ENCODE measurements at places on chromosomes 5 and 9. TPM values are rescaled to one million over a fixed set of nuclear protein-coding genes. Genes with fewer than 3 reads are reported as not detected.

DNA sequence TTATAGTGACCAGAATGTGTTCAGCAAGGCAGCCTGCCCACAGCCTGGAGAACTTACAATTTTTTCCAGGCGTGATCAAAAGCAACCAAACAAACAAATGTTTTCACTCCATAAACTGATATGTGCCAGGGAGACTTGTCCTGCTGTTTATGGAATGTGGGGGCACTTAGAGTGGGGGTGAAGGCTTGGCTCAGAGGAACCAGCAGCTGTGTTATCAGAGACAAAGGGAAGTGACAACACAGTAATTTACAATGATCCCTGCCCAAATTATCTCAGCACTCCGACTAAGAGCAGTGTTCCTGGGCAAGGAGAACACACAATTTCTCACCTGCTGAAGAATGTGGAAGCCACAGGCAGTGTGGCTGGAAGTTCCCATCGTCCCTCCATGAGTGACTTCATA is 429.1 kb upstream of the IRX4 start:
- DNase-seq = no peak

DNA sequence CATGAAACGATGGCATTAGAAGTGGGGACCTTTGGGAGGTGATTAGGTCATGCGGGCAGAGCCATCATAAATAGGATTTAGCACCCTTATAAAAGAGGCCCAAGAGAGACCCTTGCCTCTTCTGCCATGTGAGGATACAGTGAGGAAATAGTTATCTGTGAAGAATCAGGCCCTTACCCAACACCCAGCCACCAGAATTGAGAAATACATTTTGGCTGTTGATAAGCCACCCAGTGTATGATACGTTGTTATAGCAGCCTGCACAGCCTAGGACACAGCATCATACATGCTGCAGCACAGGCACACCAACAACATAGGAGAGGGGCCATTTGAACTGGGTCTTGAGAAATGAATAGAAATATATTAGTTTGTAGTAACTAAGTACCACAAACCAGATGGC is 8.0 kb upstream of the MAMDC2 start:
- DNase-seq = no peak

- no peak for DNase-seq
Measured at GRCh38 chr9:106069241-106069640, 374.9 kb downstream of the TMEM38B start.

- DNase-seq = no peak
Measured at GRCh38 chr9:7338586-7339281, 460.8 kb downstream of the DMAC1 start.

- DNase-seq = peak; percentile 85
Measured at GRCh38 chr5:139439013-139439903, at the start of gene DNAJC18. Gene DNAJC18, minus strand, starts transcription at chr5:139439525. Its CDS starts 80 bp downstream, at chr5:139439445.

- DNase-seq = no peak
Measured at GRCh38 chr5:143896966-143897365, 85.0 kb downstream of the HMHB1 start.

DNA sequence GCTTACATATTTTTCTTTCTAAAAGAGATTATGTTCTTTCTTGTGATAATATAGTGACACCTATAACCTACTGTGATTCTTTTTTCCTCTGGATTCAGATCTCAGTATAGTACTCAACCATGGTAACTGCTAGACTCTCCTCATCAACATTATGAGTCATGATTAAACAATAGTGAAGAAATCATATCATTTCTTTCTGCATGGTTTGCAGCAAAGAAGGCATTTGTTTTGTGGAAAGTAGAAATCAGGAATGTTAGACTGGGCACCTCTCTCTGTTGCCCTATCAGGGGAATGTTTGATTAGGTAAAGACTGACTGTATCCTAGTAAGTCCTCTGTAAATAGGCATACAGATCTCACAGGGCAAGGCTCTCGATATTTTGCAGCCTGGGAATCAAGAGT is 25.6 kb upstream of the SMC2 start:
- no peak for DNase-seq

DNA sequence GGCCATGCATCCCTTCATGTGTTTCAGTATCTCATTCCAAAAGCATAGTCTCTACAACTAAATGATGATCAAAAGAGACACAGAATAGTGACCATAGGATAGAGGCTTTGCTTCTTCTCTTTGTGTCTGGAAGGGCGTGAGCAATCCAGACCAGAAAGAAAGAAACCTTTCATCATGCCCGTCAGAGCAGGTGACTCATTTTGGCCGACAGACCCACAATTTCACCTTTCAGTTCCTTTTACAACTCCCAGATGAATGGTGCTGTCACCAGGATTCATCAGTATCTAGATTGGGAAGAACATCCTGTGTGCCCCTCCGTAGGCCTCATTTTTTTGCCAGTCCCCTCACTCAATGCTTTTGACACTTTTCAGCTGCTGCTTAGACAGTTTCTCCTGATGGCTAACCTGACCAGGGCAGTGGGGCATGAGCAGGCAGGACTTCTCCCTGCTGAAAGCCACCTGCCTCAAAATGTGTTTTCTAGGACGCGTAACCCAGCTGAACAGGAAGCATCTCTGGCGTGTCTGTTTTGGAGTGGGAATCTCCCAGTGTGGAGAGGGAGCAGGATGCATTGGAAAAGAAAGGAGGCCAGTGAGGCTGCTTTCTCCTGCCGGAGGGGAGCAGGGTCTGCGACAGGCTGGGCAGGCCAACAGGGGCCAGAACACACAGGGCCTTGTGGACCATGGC is 21.2 kb downstream of the ABLIM3 start:
- DNase-seq = no peak

DNA sequence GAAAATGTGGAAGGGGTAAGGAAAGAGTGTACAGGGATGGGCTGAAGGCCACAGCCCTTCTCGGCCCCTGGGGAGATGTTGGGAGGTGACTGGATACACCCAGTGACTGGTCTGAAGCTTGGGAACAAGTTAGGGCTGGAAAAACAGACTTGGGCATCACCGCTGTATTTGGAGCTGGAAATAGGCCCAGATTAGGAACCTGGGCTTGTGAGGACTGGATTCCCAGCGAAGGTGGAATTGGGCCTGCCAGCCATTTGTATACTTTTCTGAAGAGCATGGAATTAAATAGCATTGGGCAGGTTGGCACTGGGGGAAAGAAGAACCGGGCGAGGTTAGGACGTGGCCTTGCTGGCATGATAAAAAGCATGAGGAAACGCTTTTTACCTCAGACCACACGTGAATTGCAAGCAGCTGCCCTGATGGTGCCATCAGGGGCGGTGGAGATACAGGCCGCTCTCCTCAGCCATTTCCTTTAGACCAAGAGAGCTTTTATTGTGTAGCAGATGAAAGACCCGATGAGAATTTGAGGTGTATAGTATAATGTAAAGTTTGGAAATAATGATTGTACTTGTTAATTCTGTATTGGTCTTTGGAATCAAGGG is 37.8 kb downstream of the OTULIN start:
- no peak for DNase-seq

DNA sequence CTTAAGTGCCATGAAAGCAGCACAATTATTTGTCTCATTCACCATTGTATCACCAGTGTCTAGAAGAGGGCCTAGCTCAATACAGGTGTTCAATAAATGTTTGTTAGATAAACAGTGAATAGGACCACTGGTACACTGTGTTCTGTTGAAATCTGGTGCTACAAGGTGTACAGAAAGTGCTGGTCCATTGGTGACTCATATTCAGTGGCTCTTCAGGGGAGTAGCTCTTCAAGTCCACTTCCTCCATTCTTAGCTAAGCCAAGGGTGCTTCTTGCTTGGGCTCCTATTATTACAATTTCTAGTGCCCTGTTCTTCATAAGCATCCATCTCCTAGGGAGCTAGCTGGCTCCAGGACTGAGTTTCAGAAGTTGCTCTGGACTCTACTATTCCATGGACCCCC is 6.4 kb upstream of the FCHO2 start:
- no peak for DNase-seq

DNA sequence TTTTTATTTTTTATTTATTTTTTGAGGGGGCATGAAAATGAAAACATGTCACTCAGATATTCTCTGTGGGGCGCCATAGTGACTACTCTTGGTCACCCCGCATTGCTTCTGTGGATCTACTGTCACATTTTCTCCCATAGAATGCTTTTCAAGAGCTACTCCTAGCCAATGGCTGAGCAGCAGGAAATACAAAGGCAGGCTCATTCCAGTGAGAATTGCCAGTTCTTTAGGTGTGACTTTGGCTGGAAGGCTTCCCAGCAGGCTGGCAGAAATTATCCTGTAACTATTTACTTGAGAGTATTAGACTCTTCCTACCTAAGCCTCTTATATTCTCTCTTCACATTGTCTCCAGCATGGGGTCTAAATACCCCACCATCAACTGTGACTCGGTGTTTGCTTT is 21.0 kb upstream of the PTPRD start:
- DNase-seq = no peak

DNA sequence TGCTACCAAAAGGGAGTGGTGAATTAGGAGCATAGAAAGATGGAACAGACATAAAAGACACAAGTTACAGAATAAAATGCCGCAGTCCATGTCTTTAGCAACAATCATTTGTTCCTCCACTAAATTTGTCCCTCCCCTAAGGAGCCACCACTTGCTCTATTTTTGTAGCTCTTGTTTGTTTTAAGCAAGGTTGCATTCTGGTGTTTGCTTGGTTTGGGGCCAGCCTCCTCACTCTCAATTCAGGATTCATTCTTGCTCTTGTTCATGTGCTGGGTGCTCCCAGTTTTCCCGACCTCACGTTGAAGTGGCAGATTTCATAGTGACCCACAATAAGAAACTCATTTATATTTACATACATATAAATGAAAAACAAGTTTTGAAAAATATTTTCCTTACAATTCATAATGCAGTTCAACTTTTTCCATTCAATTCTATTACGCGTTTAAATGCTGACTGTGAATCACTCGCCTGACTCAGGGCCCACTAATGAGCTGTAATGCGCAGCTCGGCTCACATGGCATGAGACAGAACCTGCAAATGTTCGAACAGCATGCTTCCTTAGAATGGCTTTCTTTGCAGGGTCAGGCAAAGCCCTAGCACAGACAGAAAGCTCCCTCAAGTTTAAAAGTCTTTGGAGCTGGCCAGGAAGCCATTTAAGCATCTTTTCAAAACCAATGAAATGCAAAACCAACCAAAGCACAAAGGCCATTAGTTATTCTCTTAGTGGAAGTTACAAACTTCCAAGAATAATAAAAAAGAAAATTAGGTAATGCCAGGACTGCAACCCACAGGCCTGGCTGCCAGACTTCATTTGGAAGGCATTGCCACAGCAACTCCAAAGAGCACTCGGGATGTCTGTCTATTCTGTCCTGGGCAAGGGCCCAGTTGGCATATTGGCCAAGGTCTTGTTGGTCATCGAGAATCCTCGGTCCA is 41.7 kb downstream of the RETREG1 start:
- no peak for DNase-seq

GRCh38 chr5:307794-308579 is 13.5 kb upstream of the AHRR start:
- DNase-seq = no peak

- DNase-seq = no peak
Measured at GRCh38 chr5:156834916-156835315, 15.2 kb upstream of the PPP1R2B start.

GRCh38 chr5:114702136-114702535 is 340.3 kb downstream of the KCNN2 start:
- no peak for DNase-seq

GRCh38 chr5:124906339-124907097 is 160.1 kb upstream of the ZNF608 start:
- peak; percentile 72 for DNase-seq

DNA sequence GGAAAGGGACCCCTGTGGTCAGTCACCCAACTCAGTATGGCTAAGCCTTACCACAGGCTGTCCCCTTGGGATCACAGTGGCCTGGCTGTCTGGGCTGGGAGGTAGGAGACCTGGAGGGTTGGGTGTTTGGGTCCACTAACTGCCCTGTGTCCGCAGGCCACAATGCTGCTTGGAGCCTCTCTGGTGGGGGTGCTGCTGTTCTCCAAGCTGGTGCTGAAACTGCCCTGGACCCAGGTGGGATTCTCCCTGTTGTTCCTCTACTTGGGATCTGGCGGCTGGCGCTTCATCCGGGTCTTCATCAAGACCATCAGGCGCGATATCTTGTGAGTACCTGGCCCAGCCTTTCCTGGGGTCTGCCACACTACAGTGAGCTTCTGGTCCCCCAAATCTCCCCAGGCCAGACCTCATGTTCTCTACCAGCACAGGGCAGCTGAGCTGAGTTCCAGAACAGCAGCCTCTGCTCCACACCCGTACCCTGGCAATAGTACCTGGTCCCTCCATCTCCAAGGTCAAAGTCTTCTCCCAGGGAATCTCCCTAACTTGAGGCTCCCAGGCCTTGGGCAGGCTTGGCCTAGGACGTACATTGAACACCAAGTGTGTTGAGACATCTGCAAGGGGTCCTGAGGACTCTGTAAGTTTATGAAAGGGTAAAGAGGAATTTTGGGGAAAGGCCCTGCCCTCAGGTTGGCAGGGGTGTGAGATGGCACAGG is 2.8 kb downstream of the SLC27A4 start:
- no peak for DNase-seq

DNA sequence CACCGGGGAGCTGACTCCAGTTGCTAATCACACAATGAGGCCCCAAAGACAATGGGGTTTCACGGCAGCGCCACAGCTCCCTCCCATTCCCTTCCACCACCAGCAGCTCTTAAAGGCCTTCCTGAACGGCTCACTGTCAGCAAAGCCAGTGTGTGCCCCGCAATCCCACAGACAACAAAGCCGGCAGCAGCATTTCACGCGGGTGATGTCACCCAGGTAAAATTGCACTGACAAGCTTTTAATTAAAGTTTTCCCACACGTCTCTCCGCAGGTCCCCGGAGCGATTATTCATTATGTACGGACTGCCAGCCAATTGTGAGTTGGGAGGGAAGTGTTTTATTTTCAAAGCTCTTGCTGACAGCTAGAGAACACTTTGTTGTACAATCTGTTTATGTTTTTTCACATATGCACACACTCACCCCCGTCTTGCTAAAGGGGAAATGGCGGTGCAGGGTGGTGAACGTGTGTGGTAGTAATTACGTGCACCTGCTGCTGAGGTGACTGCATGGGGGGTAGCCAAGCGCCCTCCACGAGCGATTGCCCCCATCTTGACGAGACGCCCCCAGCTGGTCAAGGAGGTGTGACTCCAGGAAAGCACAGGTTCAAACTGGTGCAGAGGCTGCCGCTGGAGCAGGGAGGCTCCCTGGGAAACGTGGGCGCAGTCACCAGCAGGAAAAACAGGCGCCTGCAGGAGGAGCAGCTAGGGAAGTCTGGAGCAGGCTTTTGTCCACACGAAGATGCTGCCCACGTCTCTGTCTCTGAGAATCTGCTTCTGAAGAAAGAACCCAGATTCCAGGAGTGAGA is 65.0 kb downstream of the IRX2 start:
- DNase-seq = no peak

Gene COL5A1
- total RNA-seq = 64.7 TPM

Gene CD180
- 2.1 TPM for total RNA-seq

Gene TOR2A
- total RNA-seq = 9.9 TPM

Gene ENDOG
- 21.7 TPM for total RNA-seq

Gene GAPVD1
- 54.6 TPM for total RNA-seq

Gene ADAMTSL2
- total RNA-seq = 8.8 TPM

Gene BBLN
- 179 TPM for total RNA-seq

Gene FAM221B
- 0.26 TPM for total RNA-seq

Gene ADGRD2
- total RNA-seq = 0.29 TPM

Gene CCNJL
- 12.4 TPM for total RNA-seq

Gene MPDZ
- total RNA-seq = 27.6 TPM

Measured in ureter (tissue), 1 donor.